ENCODE measurements at places on chromosomes 5 and 9.

- no peak for DNase-seq
Measured at GRCh38 chr9:114448706-114449105, 56.6 kb downstream of the WHRN start.

GRCh38 chr5:39534690-39535089 lies 109.9 kb upstream of the DAB2 start:
- DNase-seq = no peak

DNA sequence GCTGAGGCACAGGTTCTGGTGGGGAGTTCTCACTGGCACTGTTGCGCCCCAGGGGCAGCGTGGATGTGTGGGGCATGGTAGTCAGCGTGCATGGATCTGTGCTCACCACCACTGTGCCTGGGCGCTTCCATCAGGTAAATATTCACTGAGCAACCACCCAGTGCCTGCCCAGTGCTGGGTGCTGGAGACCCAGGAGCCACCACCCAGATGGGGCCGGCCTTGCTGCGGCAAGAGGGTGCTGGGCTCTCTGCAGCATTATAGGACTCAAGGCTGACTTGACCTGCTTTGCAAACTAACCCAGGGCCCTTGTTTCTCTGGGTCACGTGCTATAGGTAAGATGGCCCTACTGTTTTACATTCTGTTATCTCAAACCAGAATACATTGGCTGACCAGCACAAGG lies 60.5 kb downstream of the DAP start:
- no peak for DNase-seq

- DNase-seq = no peak
Measured at GRCh38 chr9:123406016-123406415, 50.0 kb downstream of the CRB2 start.

GRCh38 chr5:88769165-88769564 lies 113.8 kb downstream of the MEF2C start:
- DNase-seq = no peak

- no peak for DNase-seq
Measured at GRCh38 chr5:1759378-1759970, 40.2 kb downstream of the MRPL36 start.

DNA sequence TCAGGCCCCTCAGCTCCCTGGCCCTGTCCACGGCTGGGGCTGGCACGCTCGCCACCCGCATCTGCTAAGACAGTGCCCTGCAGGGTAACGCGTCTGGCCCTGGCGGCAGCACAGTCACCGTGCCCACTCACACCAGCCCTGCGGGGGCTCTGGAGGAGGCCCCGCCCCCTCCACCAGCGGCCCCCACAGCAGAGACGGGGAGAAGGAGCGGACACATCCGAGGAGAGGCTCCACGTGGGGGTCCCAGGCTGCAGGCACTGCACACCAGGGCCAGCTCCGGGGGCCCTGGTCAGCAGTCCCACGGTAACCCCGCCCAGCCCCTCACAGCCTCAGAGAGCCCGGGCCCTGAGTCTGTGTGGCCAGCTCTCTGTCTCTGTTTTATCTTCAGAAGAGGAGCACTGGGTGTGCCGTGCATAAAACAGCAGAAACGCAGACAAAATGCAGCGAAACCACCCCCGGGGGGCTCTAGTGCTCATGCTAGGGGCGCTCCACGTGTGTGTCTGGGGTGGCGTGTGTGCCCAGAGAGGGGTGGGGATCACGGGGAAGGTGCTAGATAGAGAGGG lies 47.5 kb upstream of the NRARP start:
- no peak for DNase-seq

GRCh38 chr5:98917433-98917832 lies 11.4 kb downstream of the CHD1 start:
- no peak for DNase-seq

DNA sequence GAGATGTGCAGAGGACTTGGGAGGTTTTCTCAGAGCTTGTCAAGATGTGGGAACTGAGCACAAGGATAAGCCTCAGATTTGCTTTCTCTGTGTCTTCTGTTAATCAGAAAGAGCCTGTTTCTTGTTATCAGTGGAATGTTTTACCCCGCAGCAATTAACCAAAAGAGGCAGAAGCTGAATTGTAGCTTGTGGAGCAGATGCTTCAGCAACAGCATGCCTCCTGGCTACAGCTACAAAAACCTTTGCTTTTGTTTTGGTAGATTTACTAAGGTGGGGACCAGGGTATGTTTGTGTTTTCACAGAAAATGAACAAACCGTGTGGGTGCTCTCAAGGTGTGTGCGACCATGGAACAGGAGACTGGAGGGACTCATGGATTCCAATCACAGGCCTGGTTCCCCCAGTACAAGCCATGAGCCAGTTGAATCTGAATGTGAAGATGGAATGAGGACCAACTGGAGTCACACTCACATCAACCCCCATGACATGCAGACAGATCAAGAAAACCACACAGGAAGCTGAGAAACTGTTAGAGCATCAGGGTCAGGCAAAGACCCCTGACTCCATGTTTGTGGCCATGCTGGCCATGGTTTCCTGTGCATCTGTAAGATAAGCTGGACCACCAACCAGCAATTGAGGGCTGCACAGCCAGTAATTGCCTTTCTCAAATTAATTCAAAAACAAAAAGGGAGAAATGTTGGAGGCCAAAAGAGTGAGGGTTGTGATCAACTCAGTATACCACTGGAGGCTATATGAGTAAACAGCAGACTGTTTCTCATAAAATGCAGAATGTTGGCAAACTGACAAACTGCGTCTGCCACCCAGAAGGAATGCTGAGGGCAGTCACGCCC lies 6.9 kb downstream of the UGT3A2 start:
- DNase-seq = no peak

GRCh38 chr5:123007754-123008153 lies 28.8 kb downstream of the PPIC start:
- no peak for DNase-seq

DNA sequence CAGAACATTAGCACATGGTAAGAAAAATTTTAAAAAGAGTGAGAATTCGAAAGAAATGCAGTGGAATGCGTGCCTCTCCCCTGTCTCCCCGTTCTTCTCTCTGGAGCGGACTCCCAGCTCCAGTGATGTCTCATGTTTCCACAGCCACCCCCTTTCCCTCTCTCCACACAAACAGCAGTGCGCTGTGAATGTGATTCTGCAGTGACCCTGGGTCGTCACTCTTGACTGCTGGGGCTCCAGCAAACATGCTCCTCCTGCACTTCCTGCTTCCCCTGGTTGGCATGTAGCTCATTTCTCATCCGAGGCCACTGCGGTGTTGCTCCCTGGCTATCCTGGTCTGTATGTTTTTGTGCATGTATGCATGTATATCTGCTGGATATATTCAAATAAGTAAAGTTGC lies 13.3 kb downstream of the PHF2 start:
- DNase-seq = no peak

DNA sequence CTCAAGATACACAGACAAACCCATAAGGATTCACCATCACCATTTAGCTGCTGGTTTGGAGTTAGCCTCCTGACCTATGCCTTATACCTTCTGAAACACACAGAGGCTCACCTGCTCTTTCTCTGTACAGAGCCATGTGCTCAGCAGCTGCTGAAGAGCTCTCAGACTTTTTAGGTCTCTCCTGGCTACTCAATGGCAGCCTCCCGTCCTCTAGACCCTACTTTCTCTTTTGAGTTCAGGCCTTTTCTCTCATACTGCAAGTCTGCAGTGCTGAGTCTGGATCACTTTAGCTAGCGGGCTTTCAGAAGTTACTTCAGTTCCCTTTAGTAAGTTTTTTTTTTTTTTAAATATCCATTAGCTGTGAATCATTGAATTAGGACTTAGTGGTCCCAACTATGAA lies 25.7 kb downstream of the LVRN start:
- no peak for DNase-seq

GRCh38 chr9:93287189-93287552 lies 103.2 kb downstream of the WNK2 start:
- DNase-seq = no peak

DNA sequence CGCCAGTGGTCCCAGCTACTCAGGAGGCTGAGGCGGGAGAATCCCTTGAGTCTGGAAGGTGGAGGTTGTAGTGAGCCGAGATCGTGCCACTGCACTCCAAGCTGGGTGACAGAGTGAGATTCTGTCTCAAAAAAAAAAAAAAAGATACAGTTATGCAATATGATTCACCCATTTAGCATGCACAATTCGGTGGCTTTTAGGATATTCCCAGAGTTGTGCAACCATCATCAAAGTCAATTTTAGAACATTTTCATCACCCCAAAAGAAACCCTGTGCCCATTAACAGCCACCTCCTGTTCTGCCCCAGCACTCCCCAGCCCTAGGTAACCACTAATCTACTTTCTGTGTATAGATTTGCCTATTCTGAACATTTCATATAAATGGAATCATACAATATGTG lies 4.3 kb upstream of the DHFR start:
- DNase-seq = no peak

- no peak for DNase-seq
Measured at GRCh38 chr9:70495514-70495913, 81.1 kb upstream of the KLF9 start.

DNA sequence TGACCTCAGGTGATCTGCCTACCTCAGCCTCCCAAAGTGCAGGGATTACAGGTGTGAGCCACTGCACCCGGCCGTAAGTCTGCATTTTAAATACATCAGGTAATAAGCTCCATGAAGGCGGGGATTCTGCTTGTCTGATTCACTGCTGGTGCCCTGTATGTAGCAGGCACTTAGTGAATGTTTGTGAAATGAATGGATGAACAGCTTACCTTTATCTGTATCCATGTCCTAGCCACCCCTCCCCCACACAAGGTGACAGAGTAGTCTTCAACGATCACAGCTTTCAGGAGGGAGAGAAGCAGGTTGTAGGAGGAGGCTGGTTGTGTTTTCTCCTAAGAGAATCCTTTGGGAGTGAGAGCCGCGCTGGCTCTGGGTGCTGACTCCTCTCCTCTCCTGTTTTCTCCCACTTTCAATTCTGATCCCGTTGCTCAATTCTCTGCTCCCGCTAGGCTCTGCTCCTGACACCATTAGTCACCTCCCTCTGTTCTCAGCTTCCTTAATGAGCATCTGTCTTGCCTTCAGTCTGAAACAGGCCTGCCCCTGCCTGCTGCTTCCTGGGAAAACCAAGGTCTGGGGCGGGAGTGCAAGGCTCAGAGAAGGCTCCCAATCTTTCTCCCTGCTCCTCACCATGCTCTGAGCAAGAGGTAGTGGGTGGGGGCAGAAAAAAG lies 88.8 kb upstream of the CTNNA1 start:
- DNase-seq = no peak
